ENCODE measurements at places on chromosomes 1 and 21.

GRCh38 chr1:210978974-210979354 is 155.0 kb downstream of the KCNH1 start:
- DNase-seq = no peak

DNA sequence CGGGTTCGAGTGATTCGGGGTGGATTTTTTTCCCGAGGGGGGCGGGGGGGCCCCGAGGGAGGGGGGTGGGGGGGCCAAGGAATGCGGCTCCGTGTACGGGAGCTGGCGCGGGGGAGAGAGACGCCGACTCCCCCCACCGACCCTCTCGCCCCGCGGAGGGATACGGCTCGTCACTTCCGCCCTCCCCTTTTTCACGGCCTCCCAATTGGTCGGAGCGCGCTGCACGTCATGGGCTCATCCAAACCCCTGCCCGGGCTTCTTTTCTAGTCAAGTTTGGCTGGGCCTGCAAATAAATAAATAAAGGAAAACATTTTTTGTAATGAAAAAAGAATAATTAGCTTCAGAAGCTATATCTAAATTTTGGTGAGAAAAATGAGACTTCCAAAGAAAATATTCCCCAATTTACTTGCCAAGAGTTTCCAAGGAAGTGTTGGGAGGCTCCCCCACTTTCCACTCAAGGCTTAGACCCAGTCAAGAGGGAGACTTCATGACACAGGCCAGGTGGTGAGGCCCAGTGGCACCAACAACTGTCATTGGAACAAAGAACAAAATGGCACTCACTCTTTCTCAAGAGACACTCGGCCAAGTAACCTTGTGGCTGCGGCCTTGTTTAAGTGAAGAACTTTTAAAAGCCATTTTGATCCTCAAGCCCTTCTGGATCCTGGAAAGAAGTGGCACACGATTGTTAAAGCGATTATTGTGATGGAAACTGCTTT is at the start of gene POGZ:
Gene POGZ, minus strand, starts transcription at position 164 of the 716 bp plus-strand sequence. CDS start 17,290 bp downstream, outside the sequence.
- peak; percentile 87 for DNase-seq

DNA sequence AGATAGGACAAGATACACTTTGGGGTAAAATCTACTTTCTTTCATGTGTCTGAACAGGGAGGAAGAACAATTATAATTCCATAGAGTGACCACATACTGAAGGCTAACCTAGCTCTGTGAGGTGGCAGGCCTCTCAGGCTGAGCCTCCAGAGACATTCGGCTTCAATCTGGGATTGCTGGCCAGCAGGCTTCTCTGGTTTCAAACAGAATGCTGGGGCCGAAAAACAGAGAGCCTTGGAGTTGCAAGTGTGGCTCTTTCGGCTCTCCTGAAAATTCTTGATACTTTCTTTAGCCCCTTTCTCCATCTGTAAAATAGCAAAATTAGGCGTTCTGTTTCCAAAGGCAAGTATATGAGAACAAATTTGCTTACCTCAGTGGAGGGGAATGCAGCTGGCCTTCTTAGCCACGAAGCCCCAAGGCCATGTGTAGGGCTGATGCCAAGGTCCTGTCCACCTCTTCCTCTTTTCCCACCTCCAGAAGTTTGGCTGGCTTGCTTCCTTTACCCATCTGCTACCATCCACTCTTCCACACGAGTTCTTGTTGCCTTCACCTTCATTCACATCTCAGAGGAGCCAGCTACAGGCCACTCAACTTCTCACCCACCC is 30.0 kb upstream of the UBE2U start:
- no peak for DNase-seq

DNA sequence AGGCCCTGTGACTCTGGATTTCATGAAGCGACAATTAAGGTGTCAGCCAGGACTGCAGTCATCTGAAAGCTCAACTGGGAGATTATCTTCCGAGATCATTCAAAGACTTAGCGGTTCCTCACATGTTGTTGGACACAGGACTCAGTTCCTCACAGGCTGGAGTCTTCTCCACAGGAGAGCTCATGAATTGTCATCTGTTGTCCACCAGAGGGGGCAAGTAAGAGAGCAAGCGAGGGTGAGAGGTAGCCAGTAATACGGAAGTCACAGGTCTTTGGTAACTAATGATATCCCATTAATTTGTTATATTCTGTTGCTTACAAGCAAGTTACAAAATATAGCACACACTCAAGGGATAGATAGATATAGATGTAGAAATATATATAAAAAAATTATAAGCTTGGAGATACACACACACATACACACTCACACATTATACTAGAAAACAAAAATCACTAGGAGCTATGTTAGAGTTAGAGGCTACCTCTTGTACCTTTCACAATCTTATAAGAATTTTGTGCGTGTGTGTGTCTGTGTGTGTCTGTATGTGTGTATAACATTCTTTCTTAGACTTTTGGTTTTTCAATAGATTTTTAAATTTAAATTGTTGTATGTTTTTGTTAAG is 1695.3 kb downstream of the BRINP3 start:
- no peak for DNase-seq

DNA sequence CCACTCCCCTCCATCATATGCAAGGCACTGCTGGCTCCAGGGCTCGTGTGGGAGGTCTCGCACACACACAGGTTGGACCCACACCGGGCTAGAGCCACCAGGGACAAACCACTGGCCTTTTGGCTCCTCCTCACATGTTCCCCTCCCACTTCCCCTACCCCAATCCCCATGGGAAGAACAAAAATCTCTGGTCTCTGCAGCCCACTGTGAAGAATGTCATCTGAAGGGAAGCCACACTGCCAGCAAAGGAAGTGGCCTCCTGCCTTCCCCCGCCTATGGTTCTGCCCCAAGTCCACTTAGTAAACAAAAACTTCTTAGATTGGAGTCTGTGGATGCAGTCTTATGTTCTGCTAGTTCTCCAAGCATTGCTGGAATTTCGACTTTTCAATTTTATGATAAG is 24.2 kb downstream of the OLFML3 start:
- DNase-seq = no peak

- DNase-seq = no peak
These were observed 41.9 kb upstream of the H6PD start for GRCh38 chr1:9192578-9193232.

GRCh38 chr21:29157080-29157479 is 26.6 kb downstream of the MAP3K7CL start:
- no peak for DNase-seq

DNA sequence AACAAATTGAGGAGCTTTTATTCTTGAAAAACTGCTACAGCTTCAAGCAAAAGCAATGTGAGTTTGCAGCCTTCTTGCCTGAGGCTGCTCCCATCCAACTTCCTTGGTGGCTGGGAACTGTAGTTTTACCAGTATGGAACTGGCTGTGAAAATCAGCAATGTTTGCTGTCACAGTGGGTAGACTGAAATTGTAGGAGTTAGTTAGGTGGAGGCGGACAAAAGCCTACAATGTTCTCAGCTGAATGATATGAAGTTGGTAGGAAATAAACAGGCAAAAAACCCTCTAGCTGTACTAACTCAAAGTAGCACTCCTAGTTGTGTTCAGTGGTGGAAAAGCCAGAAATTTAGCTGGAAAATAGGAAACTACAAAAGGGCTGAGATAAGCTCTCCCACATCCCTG is 18.5 kb downstream of the HAX1 start:
- no peak for DNase-seq

DNA sequence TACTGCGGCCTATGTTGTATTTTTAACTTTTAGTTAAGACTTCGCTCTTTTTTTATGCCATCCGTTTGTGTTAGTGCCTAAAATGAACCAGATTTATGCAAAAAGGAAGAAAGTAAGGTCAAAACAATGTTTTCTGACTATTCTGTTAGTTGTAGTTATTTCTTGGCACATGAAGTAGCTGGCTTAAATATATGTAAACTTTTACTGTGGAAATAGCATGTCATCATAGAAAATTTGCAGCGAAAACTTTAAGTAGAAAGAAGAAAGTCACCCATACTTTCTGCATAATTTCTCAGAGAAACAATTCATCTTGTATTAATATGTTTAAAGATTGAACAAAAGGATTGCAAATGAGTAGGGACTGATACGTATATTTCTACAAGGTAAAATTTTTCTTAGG is 106.4 kb downstream of the NEK7 start:
- DNase-seq = no peak

DNA sequence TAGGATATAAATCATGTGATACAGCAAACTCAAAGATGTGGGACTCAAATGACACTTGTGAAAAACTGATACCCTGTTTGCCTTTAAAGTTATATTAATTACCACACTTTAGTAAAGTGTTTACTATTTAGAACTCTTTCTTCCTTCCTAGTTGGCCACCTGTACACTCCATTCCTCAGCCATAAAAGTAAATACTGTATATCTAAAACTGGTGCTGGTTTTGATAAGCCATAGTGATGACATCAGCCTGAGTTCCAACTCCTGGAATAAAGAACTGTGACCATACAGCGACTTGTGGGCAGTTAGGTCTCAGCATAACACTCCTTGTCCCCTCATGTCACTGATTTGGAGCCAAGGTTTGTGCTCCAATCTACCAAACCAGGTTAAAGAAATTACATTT is 2.8 kb downstream of the PTGER3 start:
- DNase-seq = no peak

GRCh38 chr1:205600085-205600484 is 31.7 kb downstream of the ELK4 start:
- peak; percentile 22 for DNase-seq

DNA sequence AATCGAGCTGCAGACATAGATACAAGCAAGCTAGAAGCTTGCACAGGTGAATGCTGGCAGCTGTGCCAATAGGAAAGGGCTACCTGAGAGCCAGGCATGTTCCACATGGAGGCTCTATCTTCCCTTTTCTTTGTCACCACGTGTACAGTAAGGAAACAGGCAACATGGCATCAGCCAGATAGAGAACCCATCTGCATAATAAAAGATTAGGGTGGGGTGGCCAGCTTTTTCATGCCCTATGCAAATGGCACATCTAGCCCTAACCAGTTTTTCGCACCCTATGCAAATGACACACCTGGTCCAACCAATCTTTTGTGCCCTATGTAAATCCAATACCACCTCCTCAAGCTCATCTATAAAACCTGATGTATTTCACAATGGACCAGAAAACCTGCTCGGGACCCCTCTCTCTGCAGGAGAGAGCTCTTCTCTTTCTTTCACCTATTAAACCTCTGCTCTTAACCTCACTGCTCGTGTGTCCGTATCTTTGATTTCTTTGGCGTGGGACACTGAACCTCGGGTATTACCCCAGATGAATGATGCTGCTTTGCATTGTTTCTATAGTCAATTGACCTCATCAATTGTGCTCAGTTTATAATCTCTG is 93.9 kb downstream of the SLC30A10 start:
- no peak for DNase-seq

DNA sequence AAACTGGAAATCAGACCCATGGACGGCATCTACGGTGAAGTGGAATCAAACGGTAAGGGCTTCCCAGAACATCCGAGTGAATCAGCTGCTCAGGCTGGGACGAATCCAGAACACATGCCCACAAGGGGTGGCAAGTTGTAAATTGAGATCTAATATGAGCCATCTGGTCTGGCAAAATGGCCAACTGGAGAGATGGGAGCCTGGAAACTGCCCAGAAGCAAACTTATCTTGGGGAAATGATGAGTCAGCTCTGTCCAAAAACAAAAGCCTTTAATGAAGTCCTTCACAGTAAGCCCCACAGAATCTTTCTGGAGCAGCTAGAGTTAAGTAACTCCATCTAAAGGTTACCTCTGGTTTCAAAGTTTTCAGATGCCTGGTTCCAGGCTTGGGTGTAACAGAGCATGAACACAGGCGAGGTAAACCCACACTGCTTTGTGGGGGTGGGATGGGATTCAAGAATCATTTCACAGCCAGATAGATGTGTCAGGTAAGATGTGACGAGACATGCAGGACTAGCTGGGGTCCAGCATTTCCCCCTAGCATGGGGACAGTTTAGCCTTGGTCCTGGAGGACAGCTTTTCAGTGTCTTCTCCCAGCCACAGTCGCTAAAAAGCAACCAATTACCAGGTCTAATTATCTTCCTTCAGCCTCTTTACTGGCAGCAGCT is 10.5 kb upstream of the SRP9 start:
- no peak for DNase-seq

- DNase-seq = no peak
These were observed 115.1 kb downstream of the TOMM20 start for GRCh38 chr1:235013512-235013911.

GRCh38 chr1:18823438-18823837 is 36.0 kb downstream of the TAS1R2 start:
- DNase-seq = no peak

GRCh38 chr21:27454234-27454633 is 487.3 kb upstream of the ADAMTS5 start:
- DNase-seq = no peak

- DNase-seq = no peak
These were observed 26.6 kb downstream of the NIBAN1 start for GRCh38 chr1:184947497-184948256.

- DNase-seq = no peak
These were observed 56.0 kb upstream of the PLXNA2 start for GRCh38 chr1:208300084-208300770.
